ENCODE measurements at places on chromosomes 11 and 22.

DNA sequence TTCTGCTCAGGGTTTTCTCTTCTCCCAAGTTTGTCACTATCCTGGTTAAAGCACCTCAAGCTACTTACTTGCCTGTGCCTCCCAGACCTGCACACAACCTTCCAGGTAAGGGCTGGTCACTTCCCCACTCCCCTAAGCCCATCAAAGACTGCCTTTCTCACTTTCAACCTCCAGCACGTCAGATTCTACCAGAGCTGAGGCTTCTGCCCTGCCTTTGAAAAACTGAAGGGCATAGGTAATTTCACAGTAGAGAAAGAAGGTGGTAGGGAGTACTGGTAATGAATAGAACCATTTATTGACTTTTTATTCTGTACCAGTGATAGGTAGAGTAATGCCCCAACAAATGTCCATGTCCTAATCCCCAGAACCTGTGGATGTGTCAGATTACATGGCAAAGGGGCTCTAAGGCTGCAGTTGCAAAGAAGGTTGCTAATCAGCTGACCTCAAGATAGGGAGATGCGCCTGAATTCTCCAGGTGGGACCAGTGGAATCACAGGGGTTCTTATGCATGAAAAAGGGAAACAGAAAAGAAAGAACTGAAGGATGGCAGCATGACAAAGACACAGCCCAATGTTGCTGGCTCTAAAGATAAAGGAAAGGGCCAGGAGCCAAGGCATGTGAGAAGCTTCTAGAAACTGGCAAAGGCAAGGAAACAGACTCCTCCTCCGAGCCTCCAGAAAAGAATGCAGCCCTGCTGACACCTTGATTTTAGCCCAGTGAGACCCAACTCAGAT is 89.0 kb downstream of the SLC1A2 start:
- no peak for DNase-seq

GRCh38 chr11:123211981-123212380 is 16.9 kb upstream of the CLMP start:
- no peak for DNase-seq

GRCh38 chr11:7501894-7502293 is 11.9 kb upstream of the PPFIBP2 start:
- no peak for DNase-seq

GRCh38 chr11:129779342-129779741 is 36.3 kb upstream of the TMEM45B start:
- DNase-seq = no peak

DNA sequence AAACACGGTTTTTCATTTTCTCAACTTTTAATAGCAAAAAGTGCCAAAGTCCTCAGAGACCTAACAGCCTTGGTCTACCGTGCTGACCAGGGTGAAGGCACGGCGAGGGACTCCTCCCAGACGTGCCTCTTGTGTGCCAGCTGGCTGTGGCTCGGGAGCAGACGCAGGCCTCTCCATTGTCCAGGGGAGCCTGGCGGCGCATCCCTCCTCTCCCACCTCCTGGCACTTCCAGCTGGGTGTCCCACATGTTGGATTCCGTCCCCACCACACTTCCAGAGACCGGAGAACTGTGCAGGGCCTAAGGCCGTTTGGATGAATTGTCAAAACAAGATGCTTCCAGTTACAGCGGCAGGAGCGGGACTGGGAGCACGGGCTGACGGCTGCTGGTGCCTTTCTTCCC is 11.6 kb downstream of the CDPF1 start:
- no peak for DNase-seq

DNA sequence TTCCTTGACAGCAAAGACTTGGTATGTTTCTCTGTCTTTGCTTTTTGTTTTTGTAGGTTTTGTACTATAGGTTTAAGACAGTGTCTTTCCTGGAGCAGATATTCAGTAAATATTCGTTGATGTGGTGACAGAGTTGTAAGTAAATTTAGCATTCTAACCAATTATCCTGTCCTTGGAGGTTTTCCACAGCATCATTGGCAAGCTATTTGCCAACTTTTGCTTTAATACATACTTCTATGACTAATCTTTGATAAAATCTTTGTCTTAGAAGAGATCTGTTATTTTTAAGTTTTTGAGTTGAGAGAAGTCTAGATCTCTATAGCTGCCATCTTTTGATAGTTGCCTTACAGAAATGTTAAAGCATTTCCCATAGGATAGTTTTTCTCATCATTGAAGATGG is 3.8 kb downstream of the USP47 start:
- DNase-seq = no peak

GRCh38 chr22:41917903-41918791 is 3.3 kb upstream of the SHISA8 start:
- no peak for DNase-seq

DNA sequence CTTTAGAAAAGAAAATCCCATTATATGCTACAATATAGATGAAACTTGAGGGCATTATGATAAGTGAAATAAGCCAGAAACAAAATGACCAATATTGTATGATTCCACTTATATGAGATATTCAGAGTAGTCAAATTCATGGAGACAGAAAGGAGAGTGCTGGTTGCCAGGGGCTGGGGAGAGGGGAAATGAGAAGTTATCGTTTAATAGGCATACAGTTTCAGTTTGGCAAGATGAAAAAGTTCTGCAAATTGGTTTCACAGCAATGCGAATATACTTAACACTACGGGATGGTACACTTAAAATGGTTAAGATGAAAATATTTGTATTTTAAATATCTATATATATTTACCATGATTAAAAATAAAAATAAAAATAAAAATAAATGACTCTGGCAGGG is 31.1 kb upstream of the RDX start:
- no peak for DNase-seq

DNA sequence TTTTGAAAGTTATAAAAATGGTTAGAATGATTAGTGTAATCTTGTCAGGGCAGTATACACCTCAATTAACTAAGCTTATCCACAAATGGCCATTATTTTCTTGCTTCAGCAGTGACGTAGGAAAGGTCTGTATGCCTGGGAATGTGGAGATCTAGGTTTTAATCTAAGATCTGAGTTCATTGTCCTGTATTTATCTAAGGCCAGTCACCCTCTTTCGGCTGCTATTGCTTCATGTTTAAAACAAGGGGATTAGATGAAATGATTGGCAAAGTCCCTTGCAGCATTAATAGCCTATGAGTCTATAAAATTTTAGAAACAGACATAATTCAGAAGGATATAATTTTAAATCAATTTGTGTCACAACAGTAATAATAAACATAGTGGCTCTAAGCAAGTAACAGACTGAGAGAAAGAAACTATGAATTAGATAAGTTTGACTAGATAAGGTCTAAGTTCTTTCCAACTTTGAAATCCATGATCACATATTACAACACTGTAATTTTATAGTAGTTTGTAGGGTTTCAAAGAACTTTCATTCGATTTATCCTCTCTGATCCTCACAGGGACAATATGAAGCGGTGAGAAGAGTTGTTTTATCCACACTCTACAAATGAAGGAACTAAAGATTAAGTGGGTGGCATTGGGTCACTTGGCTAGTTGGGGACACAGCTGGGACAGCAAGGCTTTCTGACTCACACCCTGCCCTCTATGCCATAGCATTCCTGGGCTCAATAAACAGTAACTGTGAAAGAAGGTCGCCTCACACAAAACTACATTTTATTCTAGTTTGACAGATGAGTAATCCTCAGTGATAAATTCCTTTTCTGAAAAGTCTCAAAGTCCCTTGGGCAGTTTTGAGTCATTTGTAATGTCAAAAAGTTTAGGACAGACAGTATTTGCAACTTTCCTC is 60.6 kb upstream of the RDX start:
- DNase-seq = no peak

DNA sequence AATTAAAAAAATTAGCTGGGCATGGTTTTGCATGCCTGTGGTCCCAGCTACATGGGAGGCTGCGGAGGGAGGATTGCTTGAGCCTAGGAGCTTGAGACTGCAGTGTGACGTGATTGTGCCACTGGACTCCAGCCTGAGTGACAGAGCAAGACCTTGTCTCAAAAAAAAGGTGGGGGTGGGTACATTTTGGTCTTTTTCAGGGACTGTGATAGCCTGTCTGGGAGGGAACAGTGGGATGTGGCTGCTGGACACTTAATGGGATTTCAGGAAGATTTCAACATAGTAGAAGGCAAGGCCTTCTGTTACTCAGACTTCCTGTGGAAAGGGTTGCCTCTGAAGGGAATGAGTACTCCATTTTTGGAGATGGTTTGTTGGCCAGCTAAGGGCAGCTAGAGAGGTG is 40.6 kb downstream of the RELT start:
- no peak for DNase-seq

DNA sequence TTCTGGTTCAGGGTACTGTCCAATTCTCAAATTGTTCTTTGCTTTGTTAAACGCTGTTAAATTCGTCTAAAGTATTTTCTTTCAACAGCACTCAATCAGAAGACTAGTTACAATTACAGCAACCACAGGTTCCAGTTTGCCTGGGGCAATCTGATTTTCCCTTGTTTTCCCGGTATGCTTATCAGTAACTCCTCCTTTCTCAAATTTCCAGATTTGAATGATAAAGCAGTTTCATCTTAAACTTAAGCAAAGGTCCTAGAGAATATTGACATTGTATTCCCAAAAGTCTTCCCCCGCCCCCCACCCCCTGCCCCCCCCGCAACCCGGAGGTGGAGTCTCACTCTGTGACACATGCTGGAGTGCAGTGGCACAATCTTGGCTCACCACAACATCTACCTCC is 10.5 kb upstream of the USP28 start:
- DNase-seq = no peak

DNA sequence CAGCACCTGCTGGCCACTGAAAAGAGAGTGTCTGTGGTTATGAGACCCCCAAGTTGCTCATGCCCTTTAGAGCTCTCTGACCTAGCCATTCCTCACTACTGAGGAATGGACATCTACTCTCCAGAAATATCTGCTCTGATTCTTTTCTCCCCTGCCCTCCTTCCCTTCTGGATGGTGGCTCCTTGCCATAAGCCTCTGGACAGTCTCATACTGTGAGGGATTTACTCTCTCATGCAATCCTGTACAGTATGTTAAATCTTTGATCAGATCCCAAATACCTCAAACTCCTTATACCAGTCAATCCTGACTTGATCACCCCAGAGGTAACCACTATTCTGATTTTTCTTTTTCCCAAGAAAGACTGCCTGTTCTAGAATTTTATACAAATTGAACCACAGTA is 80.7 kb downstream of the ARHGAP20 start:
- DNase-seq = no peak

GRCh38 chr11:95412074-95412473 is 181.1 kb upstream of the SESN3 start:
- no peak for DNase-seq

GRCh38 chr11:81359476-81359875 is 1374.2 kb downstream of the FAM181B start:
- DNase-seq = no peak

GRCh38 chr11:70532066-70532440 is 133.7 kb downstream of the CTTN start:
- no peak for DNase-seq

DNA sequence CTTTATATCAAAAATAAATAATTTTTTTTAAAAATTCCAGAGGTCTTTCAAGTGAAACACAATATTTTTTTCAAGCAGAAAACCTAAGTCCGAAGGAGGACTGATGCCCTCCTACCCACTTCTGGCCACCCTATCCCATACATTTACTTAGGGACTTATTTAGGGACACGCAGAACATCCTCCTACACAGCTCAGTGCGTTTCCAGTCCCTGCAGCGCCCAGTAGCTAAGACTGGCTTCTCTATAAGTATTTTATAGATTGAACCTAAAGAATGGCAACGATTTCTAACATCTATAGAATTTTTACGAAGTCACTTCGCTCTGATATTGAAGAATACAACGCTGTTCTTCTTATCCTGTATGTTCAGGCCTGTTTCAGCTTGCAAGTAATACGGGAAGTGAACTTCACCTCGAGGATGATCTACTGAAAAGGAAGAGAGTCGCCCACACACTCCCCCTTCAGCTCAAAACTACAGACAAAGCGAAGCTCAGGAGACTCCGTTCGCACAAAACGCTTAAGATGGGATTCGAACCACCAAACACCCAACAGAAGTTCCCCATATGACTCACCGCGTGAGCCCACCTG is 328 bp downstream of the CHEK2 start:
- no peak for DNase-seq

DNA sequence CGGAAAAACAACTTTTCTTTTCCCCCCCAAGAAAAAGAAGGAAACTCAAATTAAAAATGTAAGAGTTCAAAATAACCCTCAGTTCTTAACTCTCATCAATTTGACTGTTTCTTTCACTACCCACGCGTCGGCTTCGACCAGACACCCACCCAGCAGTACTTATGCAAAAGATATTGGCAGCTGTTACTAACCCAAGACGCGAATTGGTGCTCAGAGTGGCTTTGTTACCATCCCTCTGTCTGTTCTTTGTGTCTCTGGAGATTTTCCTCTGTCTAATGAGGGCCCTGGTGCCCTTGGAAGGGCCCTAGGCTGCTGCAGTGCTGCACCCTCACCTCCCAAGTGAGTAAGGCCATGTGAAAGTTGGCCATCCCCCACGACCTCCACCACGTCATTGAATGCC is 180.5 kb upstream of the NECTIN1 start:
- DNase-seq = no peak

DNA sequence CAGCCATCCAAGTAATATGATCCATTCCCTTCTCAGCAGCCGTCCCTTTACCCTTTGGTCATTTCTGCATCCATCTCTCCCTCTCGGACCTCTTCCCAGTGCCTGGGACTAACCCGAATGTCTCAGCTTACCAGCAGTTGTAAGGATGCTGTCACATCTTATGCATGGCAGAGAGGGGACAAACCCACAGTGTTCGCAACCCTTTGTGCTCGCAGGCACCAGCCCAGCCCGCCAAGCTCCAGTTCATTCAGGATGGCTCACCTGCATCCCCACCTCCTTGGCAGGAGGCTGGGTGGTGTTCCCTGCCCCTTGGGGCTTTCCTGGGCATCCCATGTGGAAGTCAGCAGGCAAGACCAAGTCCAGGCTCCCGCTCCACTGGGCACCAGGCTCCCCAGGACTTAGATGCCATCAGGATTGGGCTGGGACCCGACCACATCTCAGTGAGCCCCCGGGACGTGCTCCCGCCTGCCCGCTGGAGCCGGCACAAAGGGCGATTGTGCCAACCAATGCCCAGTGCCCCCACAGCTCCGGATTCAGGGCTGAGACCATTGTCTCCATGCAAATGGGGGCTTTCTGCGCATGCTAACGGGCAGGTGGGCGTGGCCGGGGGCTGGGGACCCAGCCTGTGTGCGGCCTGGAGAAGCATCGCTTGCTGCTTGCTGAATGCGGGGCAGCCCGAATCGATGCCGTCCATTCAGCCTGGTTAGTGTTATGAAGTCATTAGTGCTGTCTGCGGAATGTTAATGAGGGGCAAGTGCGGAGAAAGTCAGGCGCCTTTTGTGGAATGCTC is 108.6 kb downstream of the KCNQ1OT1 start:
- no peak for DNase-seq

DNA sequence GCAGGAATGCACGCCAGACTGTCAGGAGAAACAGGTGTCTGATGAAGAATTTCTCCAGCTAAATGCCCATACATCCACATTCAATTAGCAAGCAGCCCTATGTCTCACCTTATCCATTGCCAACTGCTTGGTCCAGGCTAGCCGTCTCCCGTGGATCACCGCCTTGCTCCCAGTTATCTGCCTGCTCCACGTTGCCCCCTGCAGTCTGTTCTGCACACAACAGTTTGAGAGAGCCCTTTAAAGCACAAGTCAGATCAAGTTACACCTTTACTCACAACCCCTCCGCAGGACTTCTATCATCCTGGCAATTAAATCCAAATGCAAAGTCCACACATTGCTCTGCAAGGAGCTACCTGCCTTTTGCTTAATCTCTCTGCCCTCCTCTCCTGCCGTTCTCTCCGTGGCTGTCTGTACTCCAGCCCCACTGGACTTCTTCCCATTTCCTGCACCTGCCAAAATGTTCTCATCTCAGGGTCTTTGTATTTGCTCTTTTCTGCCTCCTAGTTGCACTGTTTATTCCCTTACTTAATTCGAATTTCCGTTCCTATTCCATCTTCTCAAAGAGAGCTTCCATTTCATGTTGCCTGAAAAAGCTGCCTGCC is 185.3 kb upstream of the LARGE1 start:
- DNase-seq = no peak

All from CMK (cell line).